ENCODE measurements at places on chromosomes 16 and 17.

DNA sequence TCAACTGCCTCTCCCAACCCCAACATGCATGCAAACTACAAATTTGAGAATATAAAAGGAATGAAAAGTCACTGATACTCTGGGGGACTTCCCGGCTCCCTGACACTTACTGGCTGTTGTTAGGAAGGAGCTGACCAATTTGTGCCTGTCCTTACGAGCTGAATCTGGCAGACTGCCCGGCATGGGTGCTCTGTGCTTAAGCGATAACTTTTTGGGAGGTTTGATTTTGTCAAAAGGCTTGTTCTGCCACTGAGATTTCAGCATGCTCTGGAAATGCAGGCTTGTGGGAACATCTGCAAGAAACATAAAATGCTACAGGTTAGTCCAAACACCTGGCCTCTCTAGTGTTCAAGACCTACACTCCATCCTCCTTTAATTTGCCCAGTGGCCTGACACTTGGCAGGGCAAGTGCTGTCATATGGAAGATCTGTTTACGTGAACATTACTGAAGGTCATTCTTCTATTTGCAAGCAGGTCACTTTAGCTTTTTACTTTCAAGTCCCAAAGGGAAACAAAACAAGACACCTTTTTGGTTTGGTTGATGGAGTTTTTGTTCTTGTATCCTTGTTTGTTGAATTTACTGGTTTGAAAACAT, 40.6 kb downstream of the STH start:
- DNase-seq: no peak

- DNase-seq: no peak
Observed at GRCh38 chr17:44214230-44214494, 5.3 kb downstream of the UBTF start.

DNA sequence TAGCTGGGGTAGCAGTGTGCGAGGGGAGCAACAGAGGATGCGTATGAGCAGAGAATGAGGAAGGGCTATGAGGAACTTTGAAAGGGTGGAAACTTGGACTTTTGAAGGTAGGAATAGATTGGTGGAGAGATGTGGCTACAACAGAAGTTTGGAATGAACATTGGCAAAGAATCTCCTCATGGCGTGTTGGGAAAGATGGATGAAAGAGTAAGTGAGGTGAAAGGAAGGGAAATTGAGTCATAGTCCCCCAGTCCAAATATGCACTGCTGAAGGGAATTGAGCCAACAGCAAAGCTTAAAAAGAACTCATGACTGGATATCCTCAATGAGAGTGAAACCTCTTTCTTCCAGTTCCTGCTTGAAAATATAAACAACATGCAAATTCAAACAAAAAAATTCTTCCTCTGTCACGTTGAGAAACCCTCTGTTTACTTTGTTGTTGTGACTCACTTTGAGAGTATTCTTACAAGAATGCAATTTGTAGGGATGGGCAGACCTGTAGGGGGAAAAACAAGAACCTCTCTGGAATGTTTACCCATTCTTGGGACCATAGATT, 313.2 kb upstream of the KCNJ16 start:
- no peak for DNase-seq

DNA sequence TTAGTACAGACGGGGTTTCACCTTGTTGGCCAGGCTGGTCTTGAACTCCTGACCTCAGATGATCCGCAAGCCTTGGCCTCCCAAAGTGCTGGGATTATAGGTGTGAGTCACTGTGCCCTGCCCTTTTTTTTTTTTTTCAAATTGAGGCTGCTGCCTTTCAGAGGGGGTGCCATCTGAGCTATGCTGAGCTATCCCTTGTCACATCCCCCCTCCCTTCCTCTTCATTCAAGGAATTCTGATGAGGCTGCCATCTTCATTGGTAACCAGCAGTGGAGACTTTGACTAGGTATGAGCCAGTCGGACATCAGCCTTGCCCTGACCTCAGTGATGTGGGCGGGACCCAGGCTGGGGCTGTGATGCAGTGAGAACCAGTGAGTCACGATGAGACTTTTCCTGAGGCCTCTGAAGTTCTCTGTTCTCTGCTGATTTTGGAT, 24.4 kb upstream of the GPT2 start:
- peak; percentile 14 for DNase-seq

Measured in activated CD4-positive, alpha-beta T cell treated with anti-CD3 and anti-CD28 coated beads, Interleukin-2, amount 50 U/mL, for 24 hours (primary cell).